ENCODE measurements at places on chromosomes 16 and 17. TPM values are rescaled to one million over a fixed set of nuclear protein-coding genes. Genes with fewer than 3 reads are reported as not detected.

Gene CACNA1H
- 28.9 TPM for total RNA-seq

Gene KCNJ18
- not detected for total RNA-seq

Gene TM4SF5
- not detected for total RNA-seq

Gene HID1
- total RNA-seq, result 148 TPM

Gene ENPP7
- 22.5 TPM for total RNA-seq

Gene PRDM7
- not detected for total RNA-seq

Gene RPTOR
- 71.0 TPM for total RNA-seq

Gene TBC1D3K
- not detected for total RNA-seq

Gene MRC2
- total RNA-seq, result 10.0 TPM

Gene EPX
- total RNA-seq, result not detected

Gene SPECC1
- 133 TPM for total RNA-seq

Gene VPS9D1
- 45.9 TPM for total RNA-seq

Gene SLFN14
- total RNA-seq, result not detected

Gene MATCAP1
- 46.5 TPM for total RNA-seq

Gene NPIPB13
- not detected for total RNA-seq

- no peaks in the 10 kb centered on the region for H3K27me3 ChIP-seq
- no peak overlapping the region for H3K4me3 ChIP-seq
Measured at GRCh38 chr17:41442739-41443138, 2.0 kb upstream of the KRT38 start.

- H3K27ac ChIP-seq, result no peak overlapping the region
- DNase-seq, result no peak
- H3K4me3 ChIP-seq, result no peak overlapping the region
Measured at GRCh38 chr17:27585792-27586191, 45.2 kb upstream of the LGALS9 start.

- peak overlapping the region; percentile 90 for H3K27ac ChIP-seq
- DNase-seq, result no peak
- no peaks in the 10 kb centered on the region for H3K36me3 ChIP-seq
- H3K4me3 ChIP-seq, result no peak overlapping the region
- no peaks in the 10 kb centered on the region for H3K27me3 ChIP-seq
Measured at GRCh38 chr17:50212121-50212843, 10.9 kb upstream of the COL1A1 start.

DNA sequence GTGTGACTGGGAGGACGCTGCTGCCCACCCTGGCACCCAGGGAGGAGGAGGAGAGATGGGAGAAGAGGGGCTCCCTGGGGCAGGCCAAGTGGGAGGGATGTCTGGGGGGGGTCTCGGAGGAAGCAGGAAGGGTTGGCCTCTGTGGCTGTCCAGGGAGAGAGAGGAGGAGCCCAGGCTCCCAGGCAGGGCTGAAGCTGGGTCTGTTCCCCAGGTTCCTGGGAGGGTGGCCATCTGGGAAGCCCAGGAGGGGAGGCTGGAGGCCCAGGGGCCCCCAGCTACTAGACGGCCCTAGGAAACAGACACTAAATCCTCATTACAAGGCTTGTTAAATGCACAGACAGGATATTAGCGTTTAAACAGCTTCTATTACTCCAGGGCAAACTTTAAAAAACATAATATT, 139.8 kb downstream of the ENGASE start:
- H3K36me3 ChIP-seq, result no peaks in the 10 kb centered on the region
- no peak overlapping the region for H3K27ac ChIP-seq
- no peaks in the 10 kb centered on the region for H3K27me3 ChIP-seq

DNA sequence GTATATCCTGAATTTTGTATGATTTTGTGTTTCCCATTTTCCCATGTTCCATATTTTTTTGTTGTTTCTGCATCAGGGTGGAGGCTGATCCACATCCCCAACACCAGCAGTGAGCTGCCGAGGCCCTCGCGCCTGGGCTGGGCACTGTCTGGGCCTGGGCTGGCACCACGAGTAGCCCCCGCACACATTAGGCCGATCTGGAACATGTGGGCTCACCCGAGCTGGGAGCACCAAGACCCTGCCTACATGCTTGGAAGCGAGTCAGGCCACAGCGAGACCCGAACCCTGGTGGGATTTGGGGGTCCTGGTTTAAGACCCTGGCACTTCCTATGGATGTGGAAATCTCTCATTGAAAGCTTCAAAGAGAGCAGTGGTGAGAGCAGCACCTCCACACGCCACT, 8.5 kb downstream of the KCTD5 start:
- H3K36me3 ChIP-seq, result no peaks in the 10 kb centered on the region
- H3K27ac ChIP-seq, result no peak overlapping the region
- peaks cover 4% of the 10 kb centered on the region for H3K4me1 ChIP-seq
- no peak overlapping the region for H3K4me3 ChIP-seq
- no peaks in the 10 kb centered on the region for H3K27me3 ChIP-seq

DNA sequence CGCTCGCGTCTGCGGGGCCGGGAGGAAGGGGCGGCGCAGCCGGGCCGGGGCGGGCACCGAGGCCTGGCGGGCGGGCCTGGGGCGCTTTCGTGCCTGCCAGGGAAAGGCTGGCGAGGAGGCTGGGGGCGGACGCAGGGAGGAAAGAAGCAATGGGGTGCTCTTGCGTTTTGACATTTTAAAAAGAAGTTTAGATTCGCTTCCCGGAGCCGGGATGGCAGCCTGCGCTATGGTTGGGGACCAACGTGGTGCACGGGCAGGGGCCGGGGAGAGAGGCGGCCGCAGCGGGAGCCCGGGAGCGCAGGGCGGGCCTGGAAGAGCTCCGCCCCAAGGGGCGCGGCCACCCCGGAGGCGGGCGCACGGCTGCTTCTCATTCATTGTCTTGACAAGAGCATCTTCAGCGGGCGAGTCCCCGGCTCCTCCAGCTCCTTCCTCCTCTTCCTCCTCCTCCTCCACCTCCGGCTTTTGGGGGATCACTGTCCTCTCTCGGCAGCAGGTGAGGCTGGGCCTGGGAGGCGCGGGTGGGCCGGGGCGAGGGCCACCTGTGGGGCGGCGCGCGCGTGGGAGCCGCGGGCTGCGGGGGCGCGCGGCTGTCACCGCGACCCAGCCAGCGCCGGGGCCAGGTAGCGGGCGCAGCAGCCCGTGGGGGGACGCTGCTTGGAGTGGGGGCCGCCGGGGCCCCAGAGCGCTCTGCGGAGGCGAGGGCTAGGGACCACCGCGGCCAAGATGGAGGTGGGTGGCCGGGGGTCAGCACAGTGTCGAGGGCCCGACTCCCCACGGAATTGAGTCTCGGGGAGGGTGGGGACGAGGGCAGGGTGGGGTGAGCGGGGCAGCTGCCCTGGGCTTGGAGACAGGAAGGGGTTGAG, at the start of gene CORO1A:
CORO1A (plus strand) TSS at position 370 of the 863 bp plus-strand sequence. CDS start 1,608 bp downstream, outside the sequence.
- H3K27me3 ChIP-seq, result no peaks in the 10 kb centered on the region
- H3K36me3 ChIP-seq, result no peaks in the 10 kb centered on the region
- peak; percentile 96 for DNase-seq

DNA sequence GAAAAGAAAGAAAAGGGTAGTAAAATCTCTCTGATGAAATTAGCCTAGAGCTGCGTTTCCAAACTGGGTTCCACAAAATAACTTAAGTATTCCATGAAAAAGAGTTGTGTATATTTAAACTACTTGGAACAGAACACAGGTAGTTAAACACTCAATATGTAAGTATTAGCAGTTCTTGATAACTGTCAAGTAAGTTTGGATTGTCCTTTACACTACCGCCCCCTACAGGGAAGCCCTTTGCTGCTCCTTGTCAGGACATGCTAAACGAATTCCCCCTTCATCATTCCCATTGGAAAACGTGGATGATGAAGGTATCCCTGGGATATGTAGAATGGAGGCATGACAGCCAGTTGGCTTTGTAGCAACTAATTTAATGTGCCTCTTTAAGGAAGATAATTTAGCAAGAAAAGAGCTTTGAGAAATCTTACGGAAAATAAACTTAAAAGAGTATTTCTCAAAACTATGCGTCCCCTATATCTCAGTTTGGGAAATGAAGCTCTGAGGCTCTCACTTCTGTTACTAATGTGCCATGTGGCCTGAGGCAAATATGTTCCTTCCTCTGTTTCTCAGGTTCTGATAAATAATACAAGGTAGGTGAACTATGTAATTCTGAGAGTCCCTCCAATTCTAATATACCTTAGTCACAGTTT, 18.8 kb downstream of the NCBP3 start:
- no peaks in the 10 kb centered on the region for H3K27me3 ChIP-seq
- H3K27ac ChIP-seq, result no peak overlapping the region
- peaks cover 17% of the 10 kb centered on the region for H3K4me1 ChIP-seq
- no peak overlapping the region for H3K4me3 ChIP-seq
- peak; percentile 88 for DNase-seq

DNA sequence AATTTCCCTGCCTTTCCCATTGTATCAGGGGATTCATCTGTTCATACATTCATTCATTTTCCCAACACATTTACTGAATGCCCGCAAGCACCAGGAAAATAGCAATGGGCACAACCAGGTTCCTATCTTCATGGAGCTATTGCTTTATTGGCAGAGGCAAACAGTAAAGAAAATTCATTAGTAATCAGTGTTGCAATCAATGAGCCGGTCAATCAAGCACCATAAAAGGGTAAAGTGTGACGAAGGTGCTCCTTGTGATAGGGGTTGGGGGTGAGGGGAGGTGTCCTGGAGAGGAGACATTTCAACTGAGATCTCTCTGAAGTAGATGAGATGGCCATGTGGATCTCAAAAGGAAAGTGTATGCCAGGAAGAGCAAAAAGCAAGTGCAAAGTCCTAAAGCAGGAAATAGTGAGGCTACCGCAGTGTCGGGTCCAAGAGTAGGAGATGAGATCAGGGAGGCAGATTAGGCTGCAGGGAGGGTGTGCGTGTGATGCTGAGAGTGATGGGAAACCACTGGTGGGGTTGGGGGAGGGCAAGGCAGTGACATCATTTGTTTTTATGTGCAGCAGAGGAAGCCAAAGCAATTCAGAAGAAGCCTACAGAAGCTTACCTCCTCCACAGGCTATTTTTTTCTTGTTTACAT, 28.4 kb downstream of the CDH13 start:
- no peaks in the 10 kb centered on the region for H3K36me3 ChIP-seq
- peak overlapping the region; percentile 71 for H3K27ac ChIP-seq
- H3K4me3 ChIP-seq, result no peak overlapping the region
- peak; percentile 86 for DNase-seq

DNA sequence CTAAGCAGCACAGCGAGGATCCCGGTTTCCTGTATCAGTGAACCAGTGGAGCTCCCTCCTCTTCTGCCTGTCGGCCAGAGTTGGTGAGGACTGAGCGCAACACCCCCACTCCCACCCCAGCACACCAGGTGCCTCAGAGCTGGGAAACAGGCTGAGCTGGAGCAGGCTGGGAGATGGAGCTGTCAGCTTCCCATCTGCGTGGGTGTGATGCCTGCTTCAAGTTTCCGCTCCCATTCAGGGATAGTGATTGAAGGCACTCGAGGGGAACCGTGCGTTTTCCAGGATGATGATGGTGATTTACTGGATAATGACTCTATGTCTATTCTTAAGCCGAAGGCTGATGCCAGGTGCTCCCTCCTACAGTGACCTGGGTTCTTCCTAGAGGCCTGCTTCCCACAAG, 144.5 kb downstream of the TMEM132E start:
- H3K4me3 ChIP-seq, result no peak overlapping the region
- no peak overlapping the region for H3K27ac ChIP-seq
- H3K36me3 ChIP-seq, result no peaks in the 10 kb centered on the region
- DNase-seq, result no peak
- no peaks in the 10 kb centered on the region for H3K27me3 ChIP-seq
- no peaks in the 10 kb centered on the region for H3K4me1 ChIP-seq

GRCh38 chr16:12653820-12654392, 149.8 kb downstream of the CPPED1 start:
- H3K4me1 ChIP-seq, result no peaks in the 10 kb centered on the region
- no peaks in the 10 kb centered on the region for H3K36me3 ChIP-seq
- DNase-seq, result no peak
- no peak overlapping the region for H3K27ac ChIP-seq
- no peak overlapping the region for H3K4me3 ChIP-seq

GRCh38 chr16:86993426-86994110, 323.6 kb downstream of the C16orf95 start:
- no peak overlapping the region for H3K27ac ChIP-seq
- H3K4me1 ChIP-seq, result no peaks in the 10 kb centered on the region
- no peak for DNase-seq
- no peaks in the 10 kb centered on the region for H3K27me3 ChIP-seq

DNA sequence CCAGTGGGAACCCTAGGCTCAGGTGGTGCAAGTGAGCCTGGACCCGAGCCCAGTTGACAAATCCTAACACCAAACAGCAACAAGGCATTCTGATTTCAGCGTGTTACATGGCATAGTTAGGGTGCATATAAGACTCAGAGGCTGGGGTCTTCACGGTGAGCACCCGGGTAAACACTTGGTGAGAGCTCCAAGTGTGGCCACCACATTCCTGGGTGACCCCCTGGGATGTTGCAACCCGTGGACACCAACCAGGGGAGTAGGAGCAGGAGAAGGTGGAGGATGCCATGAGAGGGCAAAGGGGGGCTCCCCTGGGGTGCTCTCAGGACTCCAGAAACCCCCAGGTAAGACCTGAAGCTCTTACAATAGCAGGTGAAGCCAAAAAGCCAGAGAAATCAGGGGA, 69.9 kb upstream of the CDH5 start:
- H3K27me3 ChIP-seq, result no peaks in the 10 kb centered on the region
- H3K27ac ChIP-seq, result no peak overlapping the region
- H3K4me1 ChIP-seq, result no peaks in the 10 kb centered on the region
- peak; percentile 11 for DNase-seq

DNA sequence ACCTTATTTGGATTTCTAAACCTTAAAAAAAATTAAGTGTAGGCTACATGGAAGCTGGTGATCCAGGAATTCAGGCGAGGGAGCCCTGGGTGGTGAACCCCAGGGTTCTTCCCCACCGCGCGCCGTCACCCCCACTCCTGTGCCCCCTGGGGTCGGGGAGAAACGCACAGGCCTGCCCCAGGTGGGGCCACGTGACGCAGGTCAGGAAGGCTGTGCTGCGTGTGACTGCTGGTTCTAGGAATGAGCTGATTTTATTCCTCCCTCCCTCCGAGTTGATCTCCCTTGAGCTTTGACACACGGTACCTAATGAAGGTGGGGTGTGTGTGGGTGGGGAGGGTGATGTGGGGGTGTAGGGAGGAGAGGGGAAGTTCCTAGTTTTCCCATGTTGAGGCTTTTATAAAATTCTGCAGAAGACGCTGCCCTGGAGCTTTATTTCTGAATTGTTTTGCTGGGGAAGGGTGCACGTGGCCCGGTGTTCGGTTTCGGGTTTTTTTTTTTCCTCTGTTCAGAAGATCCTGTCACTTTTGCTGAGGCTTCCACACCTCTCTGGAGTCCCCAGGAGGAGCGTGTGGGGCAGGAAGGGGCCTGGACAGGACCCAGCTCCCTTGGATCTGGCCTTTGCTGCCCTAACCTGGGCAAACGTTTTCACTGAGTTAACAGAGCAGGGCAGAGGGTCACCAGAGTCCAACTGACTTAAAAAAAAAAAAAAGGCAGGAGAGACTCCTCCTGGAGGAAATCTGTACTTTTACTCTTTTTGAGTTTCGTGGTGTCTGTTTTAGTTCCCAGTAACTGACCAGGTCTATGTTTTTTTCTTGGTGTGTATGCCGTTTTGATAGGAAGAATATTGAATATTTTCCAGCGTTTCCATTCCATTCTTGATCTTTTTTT, 55.8 kb upstream of the GSE1 start:
- no peaks in the 10 kb centered on the region for H3K36me3 ChIP-seq
- DNase-seq, result peak; percentile 75
- peaks cover 5% of the 10 kb centered on the region for H3K4me1 ChIP-seq
- peak overlapping the region; percentile 87 for H3K27ac ChIP-seq
- H3K27me3 ChIP-seq, result no peaks in the 10 kb centered on the region
- H3K4me3 ChIP-seq, result peak overlapping the region; percentile 91

- no peaks in the 10 kb centered on the region for H3K27me3 ChIP-seq
- H3K36me3 ChIP-seq, result no peaks in the 10 kb centered on the region
- no peak overlapping the region for H3K27ac ChIP-seq
- DNase-seq, result no peak
- no peaks in the 10 kb centered on the region for H3K4me1 ChIP-seq
- H3K4me3 ChIP-seq, result no peak overlapping the region
Measured at GRCh38 chr17:27741361-27741861, 58.9 kb downstream of the NOS2 start.
